ENCODE measurements at places on chromosomes 1 and 21.

DNA sequence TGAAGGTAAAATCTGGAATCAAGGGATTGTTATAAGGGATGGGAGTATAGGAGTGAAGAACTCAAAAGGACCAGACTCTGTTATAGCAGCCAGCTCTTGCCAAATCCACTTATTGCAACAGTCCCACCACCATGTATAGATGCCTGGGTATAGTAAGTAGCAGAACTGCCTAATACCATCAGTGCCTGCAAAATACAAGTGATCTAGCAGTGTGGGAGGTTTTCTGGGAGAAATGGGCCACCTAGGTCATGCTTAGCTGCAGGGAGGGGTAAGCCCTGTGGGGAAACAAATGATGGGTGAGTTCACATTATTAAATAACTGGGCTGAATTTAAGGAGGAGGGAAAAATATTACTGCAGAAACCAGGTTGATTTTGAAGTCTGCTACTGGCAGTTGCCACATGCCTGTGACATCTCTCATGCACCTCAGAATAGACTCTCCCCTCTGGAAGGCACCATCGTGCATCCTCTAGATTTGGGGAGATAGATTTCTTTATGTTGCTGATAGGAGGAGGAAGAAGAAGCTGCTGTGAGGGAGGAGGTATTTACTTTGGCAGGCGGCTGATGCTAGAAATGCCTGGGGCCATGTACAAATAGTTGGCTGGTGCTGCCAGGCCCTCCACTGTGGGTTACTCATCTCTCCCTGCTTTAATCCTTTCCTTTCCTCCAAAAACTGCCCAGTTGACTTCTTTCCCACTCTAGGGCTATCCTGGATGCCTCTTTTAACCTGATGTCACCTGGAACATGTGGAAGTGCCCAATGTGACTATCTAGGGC, 27.5 kb downstream of the HLX start:
- peak; percentile 28 for DNase-seq

DNA sequence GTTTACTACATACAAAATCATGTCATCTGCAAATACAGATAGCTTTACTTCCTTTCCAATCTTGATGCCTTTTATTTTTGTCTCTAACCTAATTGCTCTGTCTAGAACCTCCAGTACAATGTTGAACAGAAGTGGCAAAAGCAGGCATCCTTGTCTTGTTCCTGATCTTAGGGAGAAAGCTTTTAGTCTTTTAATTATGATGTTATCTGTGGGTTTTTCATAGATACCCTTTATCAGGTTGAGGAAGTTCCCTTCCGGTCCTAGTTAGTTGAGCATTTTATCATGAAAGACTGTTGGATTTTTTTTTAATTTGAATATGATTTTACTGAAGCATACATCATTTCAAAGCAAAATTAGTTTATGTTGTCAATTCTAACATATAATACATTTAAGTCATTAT, 45.7 kb upstream of the DISC1 start:
- no peak for DNase-seq

- no peak for DNase-seq
Observed at GRCh38 chr21:39453571-39454179, 1.9 kb downstream of the SH3BGR start.

- no peak for DNase-seq
Observed at GRCh38 chr1:223041481-223041880, 101.6 kb downstream of the TLR5 start.

DNA sequence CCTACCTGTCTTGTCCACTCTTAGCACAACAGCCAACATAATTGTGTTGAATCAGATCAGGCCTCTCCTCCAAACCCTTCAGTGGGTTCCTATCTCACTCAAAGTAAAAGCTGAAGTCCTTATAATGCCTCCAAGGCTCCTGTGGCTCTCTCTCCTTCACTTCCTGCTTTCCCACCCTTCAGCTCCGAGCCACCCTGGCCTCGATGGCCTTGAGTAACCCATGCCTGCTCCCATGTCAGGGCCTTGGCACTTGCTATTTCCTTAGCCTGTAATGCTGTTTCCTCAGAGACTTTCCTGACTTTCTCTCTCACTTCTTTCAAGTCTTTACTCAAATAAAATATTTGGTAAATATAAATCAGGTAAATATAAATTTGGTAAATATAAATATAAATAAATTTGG, 8.1 kb upstream of the PLEKHM2 start:
- no peak for DNase-seq

DNA sequence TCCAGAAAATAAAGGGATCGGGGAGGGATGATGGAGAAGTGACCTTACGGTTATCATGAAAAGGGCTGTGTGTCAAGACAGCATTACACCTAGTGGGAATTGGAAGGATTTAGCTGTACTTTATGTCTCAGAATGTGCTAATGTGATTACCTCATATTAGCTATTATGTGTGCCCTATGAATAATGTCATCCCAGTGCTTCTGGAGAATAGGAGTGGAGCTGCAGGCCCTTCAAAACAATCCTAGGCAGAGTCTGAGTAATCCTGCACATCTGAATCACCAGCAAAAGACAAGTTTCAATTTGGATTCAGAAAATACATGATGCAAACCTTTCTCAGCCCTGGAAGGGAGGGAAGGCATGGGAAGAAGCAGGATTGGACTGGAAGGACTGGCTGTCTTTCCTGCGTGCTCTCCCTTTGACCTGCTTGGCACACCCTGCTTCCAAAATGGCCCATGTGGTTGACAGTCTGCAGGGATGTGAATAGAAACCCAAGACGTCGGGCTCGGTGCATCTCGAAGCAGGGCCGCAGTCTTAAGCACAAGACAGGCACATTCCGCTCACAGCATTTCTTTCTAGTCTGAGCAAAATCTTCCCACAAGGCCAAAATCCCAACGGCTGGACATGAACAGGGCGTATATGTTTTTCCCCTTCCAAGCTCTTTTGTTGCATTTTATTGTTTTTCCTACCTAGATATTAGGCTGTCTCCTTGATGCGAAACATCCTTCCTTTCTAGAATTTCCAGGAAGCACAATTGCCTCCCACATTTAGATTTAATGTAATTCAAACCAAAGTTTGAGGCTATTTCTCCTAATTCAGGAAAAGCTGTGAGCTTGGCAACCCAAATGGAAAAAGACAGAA, 54.3 kb upstream of the TARBP1 start:
- no peak for DNase-seq

GRCh38 chr1:66436378-66437135, 97.4 kb upstream of the SGIP1 start:
- peak; percentile 19 for DNase-seq

DNA sequence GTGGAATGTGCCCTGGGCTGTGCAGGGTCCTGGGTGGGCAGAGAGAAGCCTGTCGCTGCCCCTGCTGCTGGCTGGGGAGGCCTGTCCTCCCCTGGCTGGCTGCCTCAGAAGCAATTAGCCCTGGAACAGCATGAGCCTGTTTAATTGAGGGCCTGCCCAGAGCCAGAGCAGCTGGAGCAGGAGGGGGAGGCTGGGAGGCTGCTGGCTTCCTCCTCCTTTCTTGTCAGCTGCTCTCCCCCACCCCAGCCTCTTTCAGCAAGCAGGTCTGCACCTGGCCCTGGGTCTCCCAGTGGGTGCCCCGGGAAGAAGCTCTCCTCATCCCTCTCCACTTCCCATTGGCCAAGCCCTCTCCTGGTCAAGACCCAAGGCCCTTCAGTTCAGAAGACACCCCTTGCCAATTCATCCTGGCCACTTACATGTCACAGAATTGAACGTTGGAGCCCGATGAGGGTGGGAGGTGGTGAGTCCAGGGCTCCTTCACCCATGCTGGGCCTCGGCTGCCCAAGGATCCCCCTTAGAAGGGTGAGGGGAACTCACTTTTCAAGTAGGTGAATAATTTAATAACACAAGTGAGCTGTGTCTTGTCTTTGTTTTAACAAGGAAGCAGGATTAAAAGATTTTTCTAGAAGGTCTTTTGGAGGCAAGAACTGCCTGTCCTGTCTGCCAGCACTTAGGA, 13.2 kb downstream of the AMPD2 start:
- DNase-seq: no peak

DNA sequence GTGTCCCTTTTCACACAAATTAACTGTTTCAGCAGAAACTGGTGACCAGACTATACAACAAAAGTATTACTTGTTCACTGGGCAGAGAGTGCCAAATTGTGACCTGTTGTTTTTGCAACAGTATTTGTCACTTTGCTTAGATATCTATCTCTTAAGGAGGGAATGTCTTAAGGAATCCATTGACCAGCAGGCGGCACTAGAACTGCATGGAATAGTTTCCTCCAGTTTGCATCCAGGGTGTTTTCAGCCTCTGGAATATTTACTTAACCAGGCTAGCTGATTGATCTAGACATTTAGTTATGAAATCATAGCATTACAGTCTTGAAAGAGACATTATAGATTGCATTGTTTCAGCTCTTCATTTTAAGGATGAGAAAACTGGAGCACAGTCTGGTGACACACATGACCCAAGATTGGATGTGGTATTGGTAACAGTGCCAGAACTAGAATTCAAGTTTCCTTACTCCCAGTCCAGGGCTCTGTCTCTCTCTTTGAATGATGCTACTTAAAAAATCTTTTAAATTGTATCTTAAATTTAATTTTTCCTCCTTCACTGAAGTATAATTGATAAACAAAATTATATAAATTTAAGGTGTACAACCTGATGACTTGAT, 16.9 kb downstream of the RPTN start:
- DNase-seq: peak; percentile 53

DNA sequence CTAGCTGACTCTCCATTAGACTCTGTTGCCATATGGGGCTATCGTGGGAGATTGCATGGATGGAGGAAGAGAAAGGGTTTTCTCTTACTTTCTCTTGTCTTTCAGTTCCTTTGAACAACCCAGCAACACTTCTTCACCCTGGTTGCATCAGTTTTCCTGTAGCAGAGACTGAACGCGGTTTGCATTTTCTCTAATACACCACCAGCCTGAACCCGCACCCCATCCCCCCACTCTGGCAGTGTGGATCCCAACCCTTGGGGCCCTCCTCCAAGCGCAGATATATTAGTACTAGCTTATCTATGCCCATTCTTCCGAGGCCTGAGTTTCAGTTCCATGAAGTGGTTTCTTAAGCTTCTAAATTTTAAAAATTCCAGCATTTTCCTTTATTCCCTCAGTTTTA, 12.6 kb downstream of the DR1 start:
- no peak for DNase-seq

DNA sequence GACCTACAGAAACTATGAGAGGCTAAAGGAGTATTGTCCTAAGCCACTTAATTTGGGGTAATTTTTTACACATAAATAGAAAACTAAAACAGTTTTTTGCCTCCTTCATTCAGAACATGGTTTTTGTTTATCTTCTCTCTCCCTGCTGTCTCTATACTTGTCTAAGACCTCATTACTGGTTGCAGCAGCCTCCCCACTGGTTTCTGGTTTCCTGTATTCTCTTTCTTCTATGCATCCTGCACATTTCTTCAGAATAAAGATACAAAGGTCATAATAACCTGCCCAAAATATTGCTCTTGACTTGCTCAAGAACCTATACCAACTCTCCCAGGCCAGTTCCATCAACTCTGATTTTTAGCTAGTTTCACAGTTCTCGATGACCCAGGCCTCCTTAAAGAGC, 19.8 kb upstream of the BOLA1 start:
- no peak for DNase-seq

DNA sequence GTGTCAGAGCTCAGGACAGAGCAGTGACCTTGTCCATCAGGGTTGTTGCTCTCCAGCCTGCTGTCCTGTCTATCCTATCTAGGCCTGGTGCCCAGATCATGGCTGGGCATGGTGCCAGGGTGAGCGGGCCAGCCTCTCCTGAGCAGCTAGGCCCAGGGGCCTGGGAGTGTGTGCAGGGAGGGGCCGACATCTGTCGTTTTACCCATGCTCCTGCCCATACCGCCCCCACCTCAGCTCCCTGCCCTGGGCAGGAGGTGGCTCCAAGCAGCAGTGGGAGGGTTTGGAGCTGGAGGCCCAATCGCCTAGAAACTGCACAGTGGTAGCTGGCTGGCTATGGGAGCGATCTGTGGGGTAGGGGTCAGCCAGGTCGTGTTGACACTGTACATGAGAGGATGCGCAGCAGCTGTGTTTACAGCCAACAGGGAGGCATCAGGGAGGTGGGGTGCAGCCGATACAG, 6.5 kb downstream of the INSRR start:
- DNase-seq: no peak

DNA sequence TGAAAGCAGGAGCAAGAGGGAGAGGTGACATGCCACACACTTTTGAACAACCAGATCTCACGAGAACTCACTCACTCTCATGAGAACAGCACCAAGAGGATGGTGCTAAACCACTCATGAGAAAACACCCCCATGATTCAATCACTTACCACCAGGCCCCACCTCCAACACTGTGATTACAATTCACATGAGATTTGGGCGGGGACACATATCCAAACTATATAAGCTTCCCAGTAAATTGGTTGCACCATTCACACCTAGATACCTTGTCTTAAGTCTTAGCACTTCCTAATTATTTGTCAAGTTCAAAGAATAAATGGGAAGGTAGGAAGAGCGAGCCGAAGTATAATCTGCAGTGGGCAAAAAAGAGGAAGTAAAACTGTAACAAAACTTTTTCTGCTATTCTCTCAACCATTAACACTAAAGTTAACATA, 34.3 kb downstream of the AMY1C start:
- no peak for DNase-seq

DNA sequence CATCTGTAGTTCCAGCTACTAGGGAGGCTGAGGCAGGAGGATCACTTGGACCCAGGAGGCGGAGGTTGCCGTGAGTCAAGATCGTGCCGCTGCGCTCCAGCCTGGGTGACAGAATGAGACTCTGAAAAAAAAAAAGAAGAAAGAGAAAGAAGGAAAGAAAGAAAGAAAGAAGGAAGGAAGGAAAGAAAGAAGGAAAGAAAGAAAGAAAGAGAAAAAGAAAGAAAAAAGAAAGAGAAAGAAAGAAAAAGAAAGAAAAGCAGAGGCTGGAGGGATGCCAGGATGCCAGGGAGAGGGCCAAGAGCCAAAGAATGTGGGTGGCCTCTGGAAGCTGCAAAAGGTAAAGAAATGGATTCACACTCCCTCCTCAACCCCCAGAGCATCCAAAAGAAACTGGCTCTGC, 8.2 kb upstream of the KCNE2 start:
- no peak for DNase-seq

DNA sequence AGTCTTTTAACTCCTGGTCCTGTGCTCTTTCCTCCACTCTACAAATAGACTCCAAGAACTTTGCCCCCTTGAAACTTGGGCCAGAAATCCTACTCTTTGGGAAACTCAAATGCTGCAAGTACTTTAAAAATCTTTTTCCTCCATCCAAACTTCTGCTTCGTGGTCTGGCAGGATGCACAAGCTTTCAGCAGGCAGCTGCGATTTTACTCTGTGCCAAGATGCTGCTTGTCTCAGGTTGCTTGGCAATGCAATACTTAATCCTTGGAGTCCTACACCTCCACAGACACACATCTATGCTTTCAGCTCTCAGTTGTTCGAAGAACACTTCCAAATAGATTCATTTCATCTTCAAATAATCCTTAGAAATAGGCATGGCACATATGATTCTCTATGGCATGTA, 435.3 kb upstream of the USP24 start:
- DNase-seq: no peak
